Camera-type eye (tissue), 1 donor: ENCODE measurements at places on chromosomes 11 and 22. TPM values are rescaled to one million over a fixed set of nuclear protein-coding genes. Genes with fewer than 3 reads are reported as not detected.

Gene GRM5
- total RNA-seq, result 13.1 TPM

Gene TRMU
- total RNA-seq, result 53.7 TPM

Gene ACTN3
- total RNA-seq, result 0.49 TPM

Gene ARHGAP8
- total RNA-seq, result 3.2 TPM

Gene C11orf97
- not detected for total RNA-seq

Gene GAL
- total RNA-seq, result not detected

Gene ANO9
- 1.4 TPM for total RNA-seq

Gene CEP126
- 17.2 TPM for total RNA-seq

Gene OR2AT4
- total RNA-seq, result not detected

Gene GALR3
- total RNA-seq, result not detected

Gene OR2D2
- total RNA-seq, result 0.38 TPM

Gene DHCR7
- total RNA-seq, result 20.3 TPM

Gene EXPH5
- total RNA-seq, result 10.3 TPM

Gene ANKK1
- total RNA-seq, result 0.33 TPM

Gene MFRP
- total RNA-seq, result 5.8 TPM

Gene DGAT2
- total RNA-seq, result 5.2 TPM

Gene CNTF
- total RNA-seq, result 1.8 TPM

Gene GLYAT
- total RNA-seq, result not detected

Gene TBX10
- total RNA-seq, result not detected

Gene MS4A6A
- 16.2 TPM for total RNA-seq

Gene ACAD8
- total RNA-seq, result 33.5 TPM

Gene ALDH3B2
- total RNA-seq, result 0.55 TPM

Gene CELF1
- 227 TPM for total RNA-seq

Gene TEX12
- 0.93 TPM for total RNA-seq

Gene TIGD3
- total RNA-seq, result 3.6 TPM

Gene YAP1
- total RNA-seq, result 137 TPM

Gene RIBC2
- total RNA-seq, result 4.8 TPM

Gene BCO2
- 16.1 TPM for total RNA-seq
